ENCODE measurements at places on chromosomes 3 and 15. TPM values are rescaled to one million over a fixed set of nuclear protein-coding genes. Genes with fewer than 3 reads are reported as not detected.
A peak's percentile ranks its signal among the peaks of the same experiment; 100 is the strongest.

The VWA5B2 gene
- not detected for total RNA-seq

The RBPMS2 gene
- total RNA-seq, result not detected

The TMEM108 gene
- total RNA-seq, result not detected

The ZNF502 gene
- 1.1 TPM for total RNA-seq

The LYZL4 gene
- total RNA-seq, result not detected

The WDR6 gene
- total RNA-seq, result 173 TPM

DNA sequence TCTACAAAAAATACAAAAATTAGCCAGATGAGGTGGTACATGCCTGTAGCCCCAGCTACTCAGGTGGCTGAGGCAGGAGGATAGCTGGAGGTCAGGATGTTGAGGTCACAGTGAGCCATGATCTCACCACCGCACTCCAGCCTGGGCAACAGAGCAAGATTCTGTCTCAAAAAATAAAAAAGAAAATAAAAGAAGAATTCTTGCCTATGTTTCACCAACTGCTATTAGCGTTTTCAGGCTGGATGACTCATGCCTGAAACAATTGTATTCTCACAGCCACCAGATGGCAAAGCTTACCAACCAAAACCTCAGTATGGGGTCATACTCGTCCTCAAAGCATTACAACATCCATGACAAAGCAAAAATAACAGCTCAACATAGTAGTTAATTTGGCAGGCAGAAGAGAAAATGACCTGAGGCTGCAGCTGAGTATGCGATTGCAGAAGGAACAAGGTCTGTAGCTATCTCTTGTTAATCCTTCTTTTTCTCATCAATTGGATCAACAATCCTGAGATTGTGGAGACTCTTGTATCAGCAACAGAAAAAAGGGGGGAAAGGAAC lies 52.2 kb downstream of the TP53BP1 start:
- DNase-seq, result peak; percentile 27

DNA sequence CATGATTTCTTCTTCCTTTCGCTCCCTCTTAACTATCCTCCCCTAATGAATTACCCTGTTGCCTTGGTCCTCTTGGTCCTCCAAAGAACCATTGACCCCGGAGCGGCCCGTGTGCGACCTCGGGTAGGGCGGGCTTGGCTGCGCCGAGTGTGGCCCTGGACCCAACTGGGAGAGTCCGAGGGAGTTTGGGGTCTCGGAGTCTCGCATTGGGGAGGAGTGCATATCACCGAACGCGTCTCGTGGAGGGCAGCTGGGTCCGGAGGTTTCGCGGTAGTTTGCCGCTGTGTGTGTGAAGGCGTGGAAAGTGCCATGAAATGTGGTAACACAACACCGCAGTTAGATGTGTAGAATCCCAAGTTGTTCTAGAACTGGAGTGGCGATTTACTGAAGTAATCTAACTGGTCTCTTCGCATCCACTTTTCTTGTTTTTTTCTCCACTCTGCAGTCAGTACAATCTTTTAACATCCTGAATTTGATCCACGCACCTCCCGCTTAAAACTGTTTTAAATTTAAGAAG lies 363 bp downstream of the GTF2E1 start:
- peak; percentile 12 for DNase-seq

DNA sequence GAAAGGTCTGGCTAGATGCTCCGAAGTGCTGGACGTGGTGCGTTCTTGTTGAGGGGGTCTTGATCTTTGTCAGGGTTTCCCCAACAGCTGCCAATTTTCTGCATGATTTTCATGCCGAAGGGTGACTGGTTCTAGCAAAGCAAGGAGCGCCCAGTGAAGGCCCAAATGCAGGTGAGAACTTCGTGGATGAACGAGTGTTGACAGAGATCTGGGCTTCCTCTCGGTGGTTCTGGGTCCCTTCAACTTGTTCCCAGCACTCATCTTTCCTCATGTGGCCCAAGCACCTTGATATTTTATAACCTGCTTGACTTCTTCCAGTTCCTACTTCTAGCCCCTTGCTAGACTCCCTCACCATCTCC lies 40.8 kb upstream of the TFRC start:
- no peak for DNase-seq

- no peak for DNase-seq
Observed at GRCh38 chr3:96776818-96777217, 37.6 kb upstream of the EPHA6 start.

- DNase-seq, result no peak
Observed at GRCh38 chr3:98530676-98531075, 1.1 kb upstream of the GPR15 start.

GRCh38 chr3:36756269-36756668 lies 8.1 kb downstream of the DCLK3 start:
- DNase-seq, result no peak

DNA sequence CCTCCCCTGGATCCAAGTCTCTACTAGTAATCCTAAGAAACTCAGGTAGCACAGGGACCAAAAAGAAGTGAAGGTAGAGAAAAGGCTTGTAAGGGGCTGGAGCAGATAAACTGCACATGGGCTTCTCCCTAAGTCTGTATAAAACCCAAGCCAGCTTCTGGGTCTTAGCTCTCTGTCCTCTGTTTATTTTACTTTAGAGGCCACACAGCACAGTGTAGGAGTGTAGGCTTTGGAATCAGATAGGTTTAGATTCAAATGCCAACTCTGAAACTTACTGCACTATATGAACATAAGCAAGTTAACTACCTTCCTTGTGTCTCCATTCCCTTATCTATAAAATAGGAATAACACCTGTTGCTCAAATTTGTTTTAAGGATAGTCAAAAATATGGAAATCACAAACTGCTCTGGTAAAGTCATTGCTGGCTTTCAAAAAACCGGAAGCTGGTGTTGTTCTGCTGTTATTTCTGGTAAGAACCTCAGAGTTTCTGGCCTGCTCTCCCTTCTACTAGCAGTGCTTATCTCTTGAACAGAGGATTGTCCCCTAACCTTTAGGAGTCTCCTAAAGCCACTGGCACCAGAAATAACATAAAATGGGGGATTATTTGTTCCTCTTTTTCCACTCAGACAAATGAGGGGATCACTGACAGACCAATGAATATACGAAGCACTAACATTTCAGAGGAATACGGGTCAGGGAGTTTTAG lies 33.8 kb downstream of the PIK3R4 start:
- DNase-seq, result no peak

- no peak for DNase-seq
Observed at GRCh38 chr15:71112429-71112828, 2.8 kb upstream of the THSD4 start.

- DNase-seq, result no peak
Observed at GRCh38 chr15:90345857-90346256, 6.2 kb upstream of the ZNF774 start.

GRCh38 chr15:58501006-58501405 lies 69.2 kb downstream of the LIPC start:
- no peak for DNase-seq

DNA sequence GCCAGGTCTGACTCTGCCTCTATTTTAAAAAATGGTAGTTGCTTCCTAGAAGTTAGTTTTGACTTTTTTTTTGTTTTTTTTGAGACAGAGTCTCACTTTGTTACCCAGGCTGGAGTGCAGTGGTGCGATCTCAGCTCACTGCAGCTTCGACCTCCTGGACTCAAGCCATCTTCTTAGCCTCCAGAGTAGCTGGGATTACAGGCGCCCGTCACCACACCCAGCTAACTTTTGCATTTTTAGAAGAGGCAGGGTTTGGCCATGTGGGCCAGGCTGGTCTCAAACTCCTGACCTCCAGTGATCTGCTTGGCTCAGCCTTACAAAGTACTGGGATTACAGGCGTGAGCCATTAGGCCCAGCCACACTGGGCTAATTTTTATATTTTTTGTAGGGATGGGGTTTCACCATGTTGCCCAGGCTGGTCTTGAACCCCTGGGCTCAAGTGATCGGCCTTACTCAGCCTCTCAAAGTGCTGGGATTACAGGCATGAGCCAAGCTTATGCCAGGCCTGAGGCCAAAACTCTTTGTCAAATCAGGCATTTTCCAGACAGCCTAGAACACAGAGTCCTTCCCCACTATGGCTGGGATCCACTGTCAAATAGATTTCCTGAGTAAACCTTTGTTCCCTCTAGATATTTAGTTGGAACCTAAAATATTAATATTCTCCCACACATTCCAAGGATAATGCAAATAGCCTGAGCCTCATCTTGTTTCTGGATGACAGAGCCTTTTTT lies 13.7 kb downstream of the C3orf62 start:
- DNase-seq, result no peak

GRCh38 chr15:88391700-88392099 lies 75.5 kb downstream of the MRPL46 start:
- no peak for DNase-seq

GRCh38 chr3:29695201-29695600 lies 414.3 kb downstream of the RBMS3 start:
- DNase-seq, result no peak

GRCh38 chr15:65772930-65773329 lies 19.2 kb downstream of the DENND4A start:
- no peak for DNase-seq

- DNase-seq, result no peak
Observed at GRCh38 chr3:17745301-17745700, 2.9 kb upstream of the TBC1D5 start.

GRCh38 chr3:55969634-55970033 lies 482.5 kb upstream of the WNT5A start:
- DNase-seq, result no peak

All from activated naive CD4-positive, alpha-beta T cell treated with anti-CD3 and anti-CD28 coated beads, Interleukin-2, amount 50 U/mL, for 72 hours (primary cell).